Epithelial cell of proximal tubule (primary cell): ENCODE measurements at places on chromosomes 11 and 22.
A peak's percentile ranks its signal among the peaks of the same experiment; 100 is the strongest.

DNA sequence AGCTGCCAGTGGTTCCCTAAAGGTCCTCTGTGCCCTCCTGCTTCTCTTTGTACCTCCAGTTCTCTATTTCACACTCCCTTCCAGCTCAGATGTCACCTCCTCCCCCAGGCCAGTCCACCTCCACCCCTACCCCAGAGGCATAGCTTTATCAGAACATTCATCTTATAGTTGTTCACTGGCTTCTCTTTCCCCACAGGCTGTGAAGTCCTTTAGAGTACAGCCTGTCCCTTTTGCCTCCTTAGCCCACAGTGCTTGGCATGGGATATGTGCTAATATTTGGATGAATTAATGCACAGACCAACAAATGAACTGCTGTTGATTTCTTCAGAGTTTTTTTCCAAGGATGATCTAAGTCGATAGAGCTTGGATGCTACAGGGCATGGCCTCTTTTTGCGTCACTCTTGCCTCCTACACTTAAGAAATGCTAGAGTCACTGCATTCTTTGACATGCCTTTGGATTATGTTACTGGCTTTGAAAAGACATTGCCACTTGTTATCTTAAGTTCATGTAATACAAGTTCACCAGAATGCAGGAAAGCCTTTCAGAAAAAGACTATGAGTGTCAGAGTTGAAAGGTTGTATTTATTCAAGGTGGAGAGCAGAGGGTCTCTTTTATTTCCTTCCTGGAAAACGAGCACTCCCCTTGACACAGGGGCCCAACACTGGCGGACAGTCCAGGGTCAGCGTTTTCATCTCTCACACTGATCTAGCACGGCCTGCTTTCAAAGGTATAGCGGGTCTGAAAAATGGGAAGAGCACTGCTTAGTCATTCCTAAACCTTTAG, 75.7 kb downstream of the PISD start:
- no peak for DNase-seq

DNA sequence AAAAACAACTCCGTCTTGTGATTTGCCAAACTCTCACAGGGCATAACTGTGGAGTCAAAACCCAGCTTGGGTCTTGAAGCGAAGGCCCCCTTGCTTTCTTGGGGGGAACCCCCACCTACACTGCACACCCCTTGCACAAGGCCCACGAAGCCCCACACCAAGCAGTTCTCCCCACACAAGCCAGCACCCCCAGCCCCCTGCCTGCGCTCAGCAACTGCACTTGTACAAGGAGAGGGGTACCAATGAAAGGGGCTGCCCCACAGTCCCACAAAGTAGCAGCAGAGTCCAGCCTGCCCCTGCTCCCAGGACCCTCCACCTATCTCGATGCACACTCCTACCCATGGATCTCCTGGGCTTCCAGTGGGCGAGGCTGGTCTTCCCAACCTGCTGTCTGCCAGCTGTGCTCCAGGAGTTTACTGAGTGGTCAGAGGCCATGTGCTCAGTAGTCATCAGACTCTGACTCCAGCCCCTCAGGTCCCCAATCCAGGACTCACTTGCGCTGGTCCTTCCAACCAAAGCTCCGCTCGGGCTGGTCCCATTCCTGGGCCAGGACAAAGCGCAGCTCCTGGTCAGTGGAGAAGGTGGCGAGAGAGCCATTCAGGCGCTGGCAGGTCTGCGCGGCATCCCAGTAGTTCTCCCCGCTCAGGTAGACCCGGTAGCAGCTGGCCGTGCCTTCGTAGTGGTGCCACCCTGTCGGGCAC, 57.7 kb downstream of the DGCR2 start:
- DNase-seq: no peak

DNA sequence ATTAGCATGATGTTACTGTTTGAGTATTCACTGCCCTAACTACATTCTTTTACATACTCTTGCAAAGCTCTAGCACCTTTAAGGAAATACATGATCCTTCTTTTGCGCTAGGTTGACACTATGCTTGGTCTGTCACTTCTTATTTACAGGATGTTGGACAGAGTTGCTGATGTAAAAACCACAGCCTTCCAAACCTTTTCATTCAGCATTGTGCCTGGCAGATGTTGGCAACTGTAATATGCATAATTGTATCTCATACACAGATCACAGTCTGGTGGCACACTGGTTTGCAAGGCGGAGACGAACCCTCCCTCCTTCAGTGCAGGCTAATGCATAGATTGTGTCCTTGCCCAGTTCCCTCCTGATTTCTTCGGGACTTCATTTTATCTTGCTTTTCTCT, 224.1 kb downstream of the SNX19 start:
- no peak for DNase-seq

DNA sequence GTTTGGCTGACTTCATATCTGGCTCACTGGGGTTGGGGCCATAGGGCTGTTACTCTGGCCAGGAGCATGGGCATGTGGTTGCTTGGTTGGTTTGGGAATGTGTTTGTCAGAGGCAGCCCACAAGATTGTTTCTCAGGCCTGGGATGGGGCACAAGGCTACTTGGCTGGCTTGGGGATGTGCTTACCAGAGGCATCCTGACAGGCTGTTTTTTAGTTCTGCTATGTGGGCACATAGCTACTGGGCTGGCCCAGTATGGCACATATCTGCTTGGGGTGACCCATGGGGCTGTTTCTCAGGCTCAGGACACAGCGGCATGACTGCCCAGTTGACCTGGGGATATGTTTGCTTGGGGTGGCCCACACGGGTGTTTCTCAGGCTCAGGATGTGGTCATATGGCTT, 94.6 kb upstream of the PGR start:
- no peak for DNase-seq

GRCh38 chr11:93844568-93844967, 5.8 kb downstream of the VSTM5 start:
- DNase-seq: no peak

- DNase-seq: no peak
Measured at GRCh38 chr11:1047595-1048156, 11.2 kb upstream of the MUC6 start.

- no peak for DNase-seq
Measured at GRCh38 chr11:64092111-64092760, 56.5 kb downstream of the FLRT1 start.

DNA sequence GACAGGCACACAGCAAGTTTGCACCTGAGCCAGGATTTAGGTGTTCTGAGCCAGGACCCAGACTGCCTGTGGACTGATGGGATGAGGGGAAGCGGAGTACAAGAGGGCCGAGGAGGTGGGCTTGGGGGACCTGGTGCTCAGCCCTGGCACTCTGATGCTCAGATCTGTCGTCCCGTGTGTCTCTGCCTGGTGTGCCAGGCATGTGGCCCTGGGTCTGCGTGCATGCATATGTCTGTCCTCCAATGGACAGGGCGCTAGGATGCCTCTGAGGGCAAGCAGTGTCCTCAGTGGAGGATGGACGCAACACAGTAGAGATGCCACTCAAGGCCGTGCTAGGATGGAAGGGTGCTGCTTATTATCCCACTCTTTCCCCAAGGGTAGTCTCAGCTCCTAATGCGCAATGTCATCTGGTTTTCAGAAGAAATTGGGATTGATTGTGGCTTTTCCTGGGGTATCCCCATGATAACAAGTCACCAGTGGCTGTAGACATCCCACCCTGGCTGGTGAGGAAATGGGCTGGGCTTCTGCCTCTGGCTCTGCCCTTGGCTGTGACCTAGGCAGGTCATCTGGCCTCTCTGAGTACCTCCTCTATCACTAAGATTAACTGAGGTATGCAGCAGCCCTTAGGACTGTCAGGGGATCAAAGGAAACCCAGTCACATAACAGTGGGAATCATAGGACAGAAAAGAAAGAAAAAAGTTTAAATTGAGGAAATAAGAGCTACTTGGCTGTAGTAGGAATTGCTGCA, 35.7 kb upstream of the SUSD2 start:
- DNase-seq: no peak

DNA sequence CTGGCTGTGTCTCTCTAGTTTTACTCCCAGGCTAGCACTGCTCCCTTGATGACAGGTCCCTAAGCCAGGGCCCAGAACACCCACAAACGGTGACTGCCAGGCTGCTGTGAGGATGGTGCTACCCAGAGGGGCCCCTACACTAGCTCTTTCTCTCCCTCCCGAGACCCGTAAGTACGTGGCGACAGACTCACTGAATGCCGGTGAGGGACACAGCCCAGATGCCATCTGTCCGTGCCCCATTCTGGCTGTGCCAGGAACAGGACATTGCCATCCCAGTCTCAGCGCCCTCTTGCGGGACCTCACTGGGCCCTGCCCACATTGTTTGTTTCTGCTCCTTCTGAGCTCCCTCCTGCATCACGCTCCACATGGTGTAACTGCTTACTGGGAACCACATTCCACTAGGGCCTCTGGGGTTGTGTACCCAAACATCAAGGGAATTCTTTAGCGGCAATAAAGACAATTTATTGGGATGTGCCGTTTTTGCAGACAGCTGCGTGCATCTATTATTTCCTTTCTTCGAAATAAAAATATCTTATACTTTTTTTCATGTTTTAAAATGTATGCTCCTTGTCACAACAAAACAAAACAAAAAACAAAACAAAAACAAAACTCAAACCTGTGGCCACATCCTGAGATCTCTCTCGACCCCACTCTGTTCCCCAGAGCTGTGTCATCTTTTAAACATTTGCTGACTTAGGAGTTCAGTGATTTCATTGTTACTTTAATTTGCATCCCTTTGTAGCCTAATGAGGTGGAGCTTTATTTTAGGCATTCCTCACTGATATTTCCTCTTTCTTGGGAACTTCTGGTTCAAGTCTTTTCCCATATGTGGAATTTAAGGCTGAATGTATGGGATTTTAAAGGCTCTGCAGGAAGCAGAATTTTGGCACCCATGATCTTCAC, 4.4 kb upstream of the TPCN2 start:
- DNase-seq: peak; percentile 47
